ENCODE measurements at places on chromosomes 2 and 18.

GRCh38 chr2:119402645-119403560 lies 28.8 kb upstream of the TMEM37 start:
- no peak for DNase-seq

DNA sequence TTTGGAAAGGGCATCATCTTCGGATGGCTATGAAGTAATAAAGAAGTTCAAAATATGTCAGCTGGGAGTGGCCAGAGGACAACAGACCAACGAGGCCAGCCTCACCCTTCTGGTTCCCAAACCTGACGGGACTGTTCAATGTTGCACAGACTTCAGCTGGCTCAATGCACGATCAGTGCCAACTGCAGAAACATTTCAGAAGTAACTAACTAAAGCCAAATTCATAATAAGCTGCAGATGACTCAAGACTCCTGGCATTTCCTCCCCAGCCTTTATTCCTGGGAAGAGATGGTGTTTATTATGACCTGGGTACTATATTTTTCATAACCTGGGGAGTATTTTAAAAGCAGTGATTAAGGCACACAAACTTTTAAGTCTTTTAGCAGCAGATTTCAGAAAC lies 3.8 kb upstream of the ATP6V1C2 start:
- no peak for DNase-seq

DNA sequence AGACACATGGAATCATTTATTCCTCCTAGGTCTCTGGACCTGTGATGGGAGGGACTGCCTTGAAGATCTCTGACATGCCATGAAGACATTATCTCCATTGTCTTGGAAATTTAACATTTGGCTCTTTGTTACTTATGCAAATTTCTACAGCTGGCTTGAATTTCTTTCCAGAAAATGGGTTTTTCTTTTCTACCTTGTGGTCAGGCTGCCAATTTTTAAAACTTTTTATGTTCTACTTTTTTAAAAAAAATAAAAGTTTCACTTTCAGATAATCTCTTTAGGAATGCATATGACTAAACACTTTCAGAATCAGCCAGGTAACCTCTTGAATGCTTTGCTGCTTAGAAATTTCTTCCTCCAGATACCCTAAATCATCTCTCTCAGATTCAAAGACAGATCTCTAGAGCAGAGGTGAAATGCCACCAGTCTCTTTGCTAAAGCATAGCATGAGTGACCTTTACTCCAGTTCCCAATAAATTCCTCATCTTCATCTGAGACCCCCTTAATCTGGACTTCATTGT lies 209.6 kb downstream of the RPRM start:
- DNase-seq: no peak

GRCh38 chr2:168059758-168060157 lies 187.6 kb downstream of the STK39 start:
- DNase-seq: no peak

DNA sequence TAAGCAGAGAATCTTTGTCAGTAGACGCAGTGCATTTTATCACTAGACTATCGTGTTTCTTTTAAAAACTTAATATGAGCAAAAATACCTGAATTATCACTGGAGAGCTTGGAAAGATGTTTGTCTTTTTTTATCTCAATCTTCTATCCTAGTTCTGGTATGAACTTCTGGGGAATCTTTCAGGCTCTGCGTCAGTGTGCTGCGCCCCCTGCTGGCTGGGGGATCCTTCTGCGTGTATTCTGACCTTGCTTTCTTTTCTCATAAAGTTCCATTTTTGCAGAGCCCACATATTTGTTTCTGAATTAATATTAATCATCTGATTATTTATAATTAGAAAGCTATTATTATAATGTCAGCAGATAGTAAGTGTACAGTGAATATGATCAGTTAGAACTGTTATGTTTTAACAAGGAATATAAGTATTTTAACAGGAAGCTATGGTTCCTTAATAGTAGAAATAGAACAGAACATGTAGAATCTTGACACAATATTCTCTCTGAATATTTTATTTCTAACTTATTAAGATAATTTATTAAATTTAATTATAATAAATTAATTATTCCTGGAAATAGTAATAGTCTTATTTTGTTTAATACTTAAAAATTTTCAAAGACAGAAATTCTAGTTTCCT lies 945.0 kb upstream of the CRIM1 start:
- no peak for DNase-seq

- no peak for DNase-seq
These were observed 50.7 kb upstream of the ACAA2 start for GRCh38 chr18:49863769-49864621.

GRCh38 chr2:121634354-121635307 lies 14.6 kb downstream of the CLASP1 start:
- no peak for DNase-seq

DNA sequence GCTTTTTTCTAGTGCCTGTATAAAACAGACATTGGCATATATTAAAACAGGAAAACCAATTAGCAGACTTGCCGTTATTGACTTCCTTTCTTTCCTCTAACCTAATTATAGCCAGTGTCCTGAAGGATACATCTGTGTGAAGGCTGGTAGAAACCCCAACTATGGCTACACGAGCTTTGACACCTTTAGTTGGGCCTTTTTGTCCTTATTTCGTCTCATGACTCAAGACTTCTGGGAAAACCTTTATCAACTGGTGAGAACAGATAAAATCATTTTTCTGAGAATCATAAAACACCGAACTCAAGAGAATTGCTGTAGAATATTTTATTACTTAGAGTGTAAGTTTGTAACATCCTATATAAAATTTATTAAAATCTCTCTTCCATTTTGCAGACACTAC lies 74.3 kb downstream of the SCN2A start:
- DNase-seq: no peak

DNA sequence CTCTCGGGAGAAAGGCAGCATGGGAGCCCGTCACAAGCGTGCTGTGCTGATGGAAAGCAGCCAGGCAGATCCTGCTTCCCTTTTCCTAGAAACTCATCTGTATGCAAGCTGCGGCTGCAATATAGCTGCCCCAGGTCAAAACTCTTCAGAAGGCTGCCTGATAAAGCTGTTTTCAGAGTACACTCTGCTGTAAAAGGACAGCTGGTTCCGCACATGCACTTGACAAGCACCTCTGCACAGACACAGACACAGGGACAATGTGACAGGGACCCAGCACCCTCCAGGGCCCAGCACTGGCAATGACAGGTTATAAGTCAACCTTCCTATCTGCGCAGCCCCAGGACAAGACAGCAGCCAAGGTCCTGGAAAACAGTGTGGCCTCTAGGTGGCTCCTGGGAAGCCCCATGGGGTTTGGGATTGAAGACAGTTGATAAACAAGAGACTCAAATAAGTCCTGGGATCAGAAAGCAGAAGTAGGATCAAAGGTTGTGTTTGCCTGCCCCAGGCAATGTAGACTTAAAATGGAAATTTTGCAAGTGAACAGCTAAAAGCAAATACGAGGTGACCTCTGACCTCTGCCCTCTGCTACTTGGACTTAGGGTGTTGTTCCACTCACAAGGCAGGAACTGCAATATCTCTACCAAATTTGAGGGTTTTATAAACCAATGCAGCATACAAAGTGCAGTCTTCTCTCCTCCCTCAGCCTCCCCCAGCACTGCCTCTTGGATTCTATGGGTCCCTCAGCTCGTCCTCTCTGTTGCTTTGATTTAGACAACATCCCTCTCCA lies 16.9 kb downstream of the SLC66A2 start:
- no peak for DNase-seq

GRCh38 chr2:183105402-183106134 lies 18.7 kb upstream of the NUP35 start:
- no peak for DNase-seq

DNA sequence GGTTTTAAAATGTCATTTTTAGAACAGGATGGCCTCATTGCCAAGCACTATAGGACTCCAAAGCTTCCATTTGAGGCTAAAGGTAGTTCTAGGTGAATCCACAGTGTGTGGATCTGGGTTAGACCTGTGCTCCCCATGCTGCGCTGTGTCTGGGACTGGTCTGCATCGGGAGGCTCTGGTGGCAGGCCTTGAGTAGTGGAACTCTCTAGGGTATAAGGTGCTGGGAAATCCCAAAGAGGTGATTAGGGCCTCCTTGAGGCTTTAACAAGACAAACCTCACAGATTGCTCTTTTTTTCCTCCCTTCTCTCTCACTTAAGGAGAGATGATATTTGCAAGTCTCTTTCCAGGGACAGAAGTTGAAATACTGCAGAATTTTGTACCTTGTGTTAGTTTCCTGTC lies 9.3 kb downstream of the SEC11C start:
- no peak for DNase-seq

GRCh38 chr2:216918088-216918680 lies 58.3 kb upstream of the TNP1 start:
- no peak for DNase-seq

GRCh38 chr2:128563348-128563687 lies 244.7 kb upstream of the HS6ST1 start:
- no peak for DNase-seq

GRCh38 chr18:2827061-2827460 lies 19.7 kb upstream of the EMILIN2 start:
- DNase-seq: no peak

DNA sequence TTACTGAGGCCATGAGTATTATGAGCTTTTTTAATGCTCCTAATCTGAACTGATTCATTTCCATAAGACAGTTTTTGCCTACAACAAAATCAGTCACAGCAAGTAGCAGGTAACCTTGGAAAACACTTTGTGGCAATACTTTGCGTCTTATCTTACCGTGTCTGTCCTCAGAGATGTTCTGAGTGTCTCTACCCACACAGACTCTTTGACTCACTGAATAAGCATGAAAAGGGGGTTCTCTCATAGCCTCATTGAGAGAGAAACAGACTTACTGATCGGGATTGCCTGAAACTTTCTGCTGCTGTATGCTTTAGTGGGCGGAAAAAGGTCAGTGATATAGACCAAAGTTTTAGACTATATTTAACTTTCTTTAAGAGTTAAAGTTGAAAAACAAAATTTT lies 92.6 kb downstream of the MYL12B start:
- DNase-seq: no peak

DNA sequence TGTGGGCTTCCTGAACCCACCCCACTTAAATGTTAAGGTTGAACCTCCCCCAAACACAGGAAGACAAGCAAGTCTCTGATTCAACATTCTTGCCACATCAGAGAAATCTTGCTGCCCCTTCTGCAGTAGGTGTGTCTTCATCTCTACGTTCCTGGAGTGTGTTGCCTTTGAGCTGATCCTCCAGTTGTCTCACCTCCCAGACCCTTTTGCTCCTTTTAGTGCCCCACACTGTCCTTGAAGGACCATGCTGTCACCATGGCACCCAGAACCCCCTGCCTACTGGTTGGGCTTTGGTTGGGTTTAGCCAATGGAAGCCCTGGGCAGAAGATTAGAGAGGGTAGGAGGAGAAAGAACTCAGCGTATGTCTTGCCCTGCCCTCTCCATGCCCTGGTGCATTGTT lies 10.7 kb downstream of the CAB39 start:
- peak; percentile 32 for DNase-seq

- no peak for DNase-seq
These were observed 165.6 kb upstream of the VRK2 start for GRCh38 chr2:57880967-57881366.

DNA sequence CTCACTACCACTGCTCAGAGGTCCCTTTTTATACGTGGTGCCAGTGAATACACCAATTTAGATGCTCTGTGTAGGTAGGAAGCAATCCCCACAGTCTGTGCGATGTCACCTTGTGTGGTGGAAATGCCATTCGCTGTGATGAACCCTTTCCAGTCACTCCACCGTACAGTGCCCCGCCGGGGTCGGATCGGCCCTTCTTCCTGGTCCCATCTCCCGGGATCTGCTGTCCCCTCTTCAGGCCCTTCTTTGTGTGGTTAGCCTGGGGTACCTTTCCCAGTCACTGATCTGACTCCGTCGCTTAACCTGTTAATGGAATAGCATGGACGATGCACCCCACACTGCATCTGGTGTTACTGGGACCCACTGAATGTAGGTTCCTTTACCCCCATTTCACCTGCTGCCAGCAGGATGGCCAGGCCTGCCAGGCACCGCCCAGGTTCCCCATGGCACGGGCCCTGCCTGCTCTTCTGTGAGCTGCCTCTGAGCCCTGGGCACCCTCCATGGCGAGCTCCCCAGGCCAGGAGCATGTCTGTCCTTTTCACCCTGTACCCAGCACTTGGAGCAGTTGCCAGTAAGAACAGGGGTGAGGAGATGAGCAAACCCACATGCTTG lies 18.0 kb downstream of the TWIST2 start:
- DNase-seq: no peak

GRCh38 chr2:84855731-84856130 lies 25.2 kb downstream of the TRABD2A start:
- no peak for DNase-seq

DNA sequence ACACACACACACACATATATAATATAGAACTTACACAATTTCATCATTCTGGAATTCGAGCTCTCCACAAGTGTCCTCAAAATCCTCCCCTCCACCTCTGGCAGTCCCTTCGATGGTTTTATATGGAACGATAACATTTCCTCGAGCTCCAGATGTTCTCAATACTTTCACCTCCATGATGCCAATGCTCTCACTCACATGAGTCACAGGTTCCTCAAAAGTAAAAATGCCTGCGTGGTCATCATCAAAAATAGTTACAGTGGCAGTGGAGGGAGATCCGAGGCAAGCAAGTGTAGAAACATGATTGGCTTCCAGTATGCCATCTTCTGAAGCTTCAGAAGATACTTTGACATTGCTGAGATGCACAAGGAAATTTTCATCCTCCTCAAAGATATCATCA lies 23.5 kb downstream of the SLC8A1 start:
- no peak for DNase-seq

DNA sequence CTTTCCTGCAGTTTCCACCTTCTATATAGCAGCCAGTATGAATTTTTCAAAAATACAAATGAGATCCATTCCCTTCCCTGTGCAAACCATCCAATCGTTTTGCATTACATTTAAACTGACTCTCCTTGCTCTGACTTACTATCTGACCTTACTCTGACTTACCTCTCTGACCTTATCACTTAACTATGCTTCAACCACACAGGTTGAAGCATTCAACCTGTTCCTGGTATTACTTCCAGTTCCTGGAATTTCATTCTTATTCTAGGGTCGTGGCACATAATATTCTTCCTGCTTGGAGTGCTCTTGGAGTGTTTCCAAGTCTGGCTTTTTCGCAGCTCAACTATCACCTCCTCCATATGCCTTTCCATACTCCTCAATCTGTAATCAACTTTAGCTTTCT lies 850.6 kb upstream of the CHAC2 start:
- DNase-seq: no peak

GRCh38 chr2:239143858-239144712 lies 256.7 kb downstream of the HDAC4 start:
- DNase-seq: no peak

- DNase-seq: no peak
These were observed 100.1 kb downstream of the THADA start for GRCh38 chr2:43495727-43496126.

- no peak for DNase-seq
These were observed 202.4 kb downstream of the FBXO15 start for GRCh38 chr18:73945130-73945792.

- DNase-seq: peak; percentile 36
These were observed 66.7 kb upstream of the HAAO start for GRCh38 chr2:42859006-42859552.

DNA sequence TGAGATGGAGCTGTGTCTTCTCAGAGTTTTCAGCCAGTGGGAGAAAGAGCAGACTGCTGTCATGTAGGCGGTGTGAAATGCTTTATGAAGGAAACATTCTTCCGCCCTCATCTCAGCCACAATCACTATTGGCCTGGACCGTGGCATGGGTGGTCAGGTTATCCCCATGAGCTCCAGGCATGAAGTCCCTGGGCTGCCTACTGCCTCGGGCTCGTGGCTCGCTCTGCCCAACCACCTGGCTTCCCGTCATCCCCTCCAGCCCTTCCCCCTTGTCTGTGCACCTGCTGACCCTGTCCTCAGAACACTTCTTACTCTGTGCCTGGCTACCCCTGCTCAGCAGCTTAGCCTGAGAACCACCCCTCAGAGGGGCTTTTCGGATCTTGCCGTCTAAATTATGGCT lies 15.5 kb downstream of the COLEC11 start:
- DNase-seq: no peak

- DNase-seq: no peak
These were observed 171.8 kb downstream of the CDH2 start for GRCh38 chr18:28005164-28005563.
